ENCODE measurements at places on chromosomes 3 and 15. TPM values are rescaled to one million over a fixed set of nuclear protein-coding genes. Genes with fewer than 3 reads are reported as not detected.

DNA sequence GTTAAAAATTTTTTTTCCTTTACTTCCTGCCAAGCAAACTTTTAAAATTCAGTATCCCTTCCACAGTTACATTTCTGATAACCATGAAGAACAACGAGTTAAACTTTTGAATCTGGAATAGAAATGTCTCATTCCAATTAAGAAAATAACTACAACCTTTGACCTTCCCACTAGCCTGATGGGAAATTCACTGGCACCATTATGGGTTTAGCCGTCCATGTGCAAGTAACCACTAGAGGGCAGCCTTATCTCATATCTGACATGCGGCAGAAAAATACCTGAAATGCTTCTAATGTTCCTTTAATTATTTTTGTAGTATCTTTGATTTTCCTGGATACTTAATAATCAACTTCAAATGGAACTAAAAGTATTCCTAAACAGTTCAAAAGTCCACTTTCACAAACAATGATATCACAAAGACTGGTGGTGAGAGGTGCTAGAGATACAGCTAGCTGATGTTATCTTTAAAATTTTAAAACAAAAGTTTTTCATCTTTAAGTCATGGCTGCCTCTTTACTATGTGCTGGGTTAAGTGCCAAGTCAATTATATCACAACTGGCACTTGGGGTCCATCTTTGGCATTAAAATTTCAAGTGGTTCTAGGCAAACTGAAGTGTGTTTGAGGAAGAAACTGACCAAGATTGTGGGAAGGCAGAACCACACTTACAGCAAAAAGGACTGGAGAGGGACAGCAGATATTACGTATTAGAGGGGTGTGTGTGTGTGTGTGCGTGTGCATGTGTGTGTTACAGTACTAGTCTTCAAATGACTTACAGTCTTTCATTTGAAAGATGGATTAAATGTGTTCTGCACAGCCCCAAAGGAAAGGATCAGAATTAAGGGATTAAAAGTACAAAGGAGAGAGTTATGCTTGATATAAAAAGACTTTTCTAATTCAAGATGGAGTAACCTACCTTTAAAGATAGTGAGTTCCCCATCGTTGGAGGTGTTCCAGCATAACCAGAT, 107.1 kb upstream of the ICE2 start:
- DNase-seq: peak; percentile 69
- no peaks in the 10 kb centered on the region for H3K27me3 ChIP-seq

DNA sequence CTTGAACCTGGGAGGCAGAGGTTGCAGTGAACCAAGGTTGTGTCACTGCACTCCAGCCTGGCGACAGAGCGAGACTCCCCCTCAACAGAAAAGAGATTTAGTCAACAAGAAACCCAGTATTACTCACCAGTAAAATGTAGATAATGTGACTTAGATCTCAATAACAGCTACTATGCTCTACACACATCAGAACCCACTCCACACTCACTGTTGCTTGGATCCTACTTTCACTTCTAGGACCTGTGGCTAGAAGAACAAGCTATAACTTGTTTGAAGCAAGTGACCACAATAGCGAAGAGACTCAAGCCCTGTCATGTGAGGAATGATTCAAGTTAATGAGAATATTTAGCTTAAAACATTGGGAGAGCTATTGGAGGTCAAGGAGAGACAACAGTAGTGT, 100.7 kb downstream of the ANXA2 start:
- peaks cover 4% of the 10 kb centered on the region for H3K27me3 ChIP-seq
- no peaks in the 10 kb centered on the region for H3K36me3 ChIP-seq
- no peaks in the 10 kb centered on the region for H3K4me1 ChIP-seq
- H3K27ac ChIP-seq: no peak overlapping the region

- no peak overlapping the region for H3K4me3 ChIP-seq
- DNase-seq: no peak
- H3K4me1 ChIP-seq: peaks cover 18% of the 10 kb centered on the region
- H3K27me3 ChIP-seq: no peaks in the 10 kb centered on the region
- peaks cover under 1% of the 10 kb centered on the region for H3K36me3 ChIP-seq
Observed at GRCh38 chr3:188266562-188267274, 112.8 kb downstream of the LPP start.

- peaks cover 17% of the 10 kb centered on the region for H3K27me3 ChIP-seq
- DNase-seq: no peak
- H3K27ac ChIP-seq: no peak overlapping the region
- no peaks in the 10 kb centered on the region for H3K36me3 ChIP-seq
Observed at GRCh38 chr3:154356009-154356408, 31.7 kb upstream of the DHX36 start.

GRCh38 chr3:5080779-5081550, 41.1 kb upstream of the ARL8B start:
- no peak for DNase-seq
- no peaks in the 10 kb centered on the region for H3K4me1 ChIP-seq
- no peak overlapping the region for H3K4me3 ChIP-seq
- H3K27ac ChIP-seq: no peak overlapping the region

- no peaks in the 10 kb centered on the region for H3K27me3 ChIP-seq
- H3K36me3 ChIP-seq: no peaks in the 10 kb centered on the region
- no peaks in the 10 kb centered on the region for H3K4me1 ChIP-seq
- H3K27ac ChIP-seq: no peak overlapping the region
- no peak overlapping the region for H3K4me3 ChIP-seq
- DNase-seq: no peak
Observed at GRCh38 chr3:193737191-193737751, 144.3 kb downstream of the OPA1 start.

DNA sequence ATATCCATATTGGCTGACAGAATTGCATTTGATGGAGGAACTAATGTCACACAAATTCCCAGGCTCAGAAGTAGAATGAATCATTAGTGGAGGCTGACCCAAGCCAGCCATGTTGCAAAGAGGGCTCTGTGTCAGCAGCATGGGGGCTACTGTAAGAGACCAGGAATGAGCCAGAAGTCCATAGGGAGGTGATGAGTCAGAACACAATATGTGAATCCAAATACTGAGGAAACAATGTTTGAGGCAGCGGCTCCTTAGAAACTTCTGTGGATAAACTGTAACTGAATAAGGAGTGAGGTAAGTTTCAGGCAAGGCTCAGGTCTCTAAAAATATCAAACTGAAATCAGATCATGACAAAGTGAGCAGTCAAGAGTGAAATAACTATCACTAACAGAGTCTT, 170.7 kb downstream of the WDR72 start:
- no peak overlapping the region for H3K4me3 ChIP-seq
- no peaks in the 10 kb centered on the region for H3K4me1 ChIP-seq
- H3K36me3 ChIP-seq: no peaks in the 10 kb centered on the region
- no peak for DNase-seq
- no peak overlapping the region for H3K27ac ChIP-seq

GRCh38 chr15:46365572-46365971, 730.7 kb downstream of the SQOR start:
- no peak overlapping the region for H3K27ac ChIP-seq
- H3K36me3 ChIP-seq: no peaks in the 10 kb centered on the region
- no peaks in the 10 kb centered on the region for H3K4me1 ChIP-seq
- DNase-seq: no peak
- H3K4me3 ChIP-seq: no peak overlapping the region

GRCh38 chr3:157074981-157075380, 85.0 kb downstream of the CCNL1 start:
- H3K27ac ChIP-seq: no peak overlapping the region
- H3K27me3 ChIP-seq: no peaks in the 10 kb centered on the region
- no peak overlapping the region for H3K4me3 ChIP-seq
- DNase-seq: no peak
- no peaks in the 10 kb centered on the region for H3K36me3 ChIP-seq
- peaks cover 13% of the 10 kb centered on the region for H3K4me1 ChIP-seq

DNA sequence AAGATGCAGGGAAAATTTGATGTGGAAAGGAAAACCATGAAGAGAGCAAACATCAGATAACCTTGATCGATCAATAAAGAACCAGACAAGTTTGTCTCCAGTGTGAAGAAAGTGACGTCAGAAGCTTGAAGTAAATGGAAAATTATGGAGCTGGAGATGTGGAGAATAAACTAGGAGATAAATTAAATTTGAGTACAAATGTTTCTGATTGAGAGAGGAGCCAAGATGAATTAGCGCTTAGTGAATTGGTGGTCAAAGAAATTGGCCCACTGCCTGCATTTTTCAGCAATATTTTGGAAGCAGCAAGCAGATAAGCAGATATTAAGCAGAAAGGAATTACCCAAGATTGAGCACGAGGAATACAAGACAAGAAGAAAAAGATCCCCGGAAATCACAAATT, 567.3 kb upstream of the ZNF385D start:
- H3K27me3 ChIP-seq: no peaks in the 10 kb centered on the region
- H3K4me3 ChIP-seq: no peak overlapping the region

DNA sequence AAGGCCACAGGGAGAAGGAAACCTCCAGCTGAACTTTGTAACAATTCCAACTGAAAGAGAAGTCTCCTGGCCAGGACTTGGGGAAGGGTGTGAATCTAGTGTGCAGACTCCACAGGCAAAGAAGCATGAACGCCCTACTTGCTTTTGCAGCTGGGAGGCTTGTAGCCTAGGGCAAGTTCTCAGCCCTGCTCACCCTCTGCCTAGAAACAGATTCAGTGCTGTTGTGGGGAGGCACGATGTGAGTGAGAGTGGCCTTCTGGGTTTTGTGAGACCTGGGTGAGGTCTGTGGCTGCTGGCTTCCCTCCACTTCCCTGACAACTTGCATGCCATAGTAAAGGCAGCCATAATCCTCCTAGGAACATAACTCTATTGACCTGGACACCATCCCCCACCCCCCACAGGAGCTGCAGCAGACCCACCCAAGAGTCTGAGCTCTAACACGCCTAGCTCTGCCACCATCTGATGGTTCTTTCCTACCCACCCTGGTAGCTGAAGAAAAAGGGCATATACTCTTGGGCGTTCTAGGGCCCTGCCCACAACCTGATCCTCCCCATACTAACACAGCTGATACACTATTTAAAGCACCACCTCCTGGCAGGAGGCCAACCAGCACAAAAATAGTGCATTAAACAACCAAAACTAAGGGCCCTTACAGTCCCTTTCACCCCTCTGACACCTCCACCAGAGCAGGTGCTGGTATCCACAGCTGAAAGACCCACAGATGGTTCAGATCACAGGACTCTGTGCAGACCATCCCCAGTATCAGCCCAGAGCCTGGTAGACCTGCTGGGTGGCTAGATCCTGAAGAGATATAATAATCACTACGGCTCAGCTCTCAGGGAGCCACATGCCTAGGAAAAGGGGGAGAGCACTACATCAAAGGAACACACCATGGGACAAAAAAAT, 426.5 kb downstream of the IGSF11 start:
- no peak for DNase-seq
- H3K27ac ChIP-seq: no peak overlapping the region
- no peaks in the 10 kb centered on the region for H3K27me3 ChIP-seq
- H3K4me1 ChIP-seq: no peaks in the 10 kb centered on the region
- H3K4me3 ChIP-seq: no peak overlapping the region

- peaks cover 58% of the 10 kb centered on the region for H3K36me3 ChIP-seq
- peak overlapping the region; percentile 68 for H3K27ac ChIP-seq
- no peak overlapping the region for H3K4me3 ChIP-seq
- H3K4me1 ChIP-seq: peaks cover 35% of the 10 kb centered on the region
- DNase-seq: no peak
Observed at GRCh38 chr3:56667973-56668579, 15.0 kb downstream of the TASOR start.

- no peak overlapping the region for H3K4me3 ChIP-seq
- DNase-seq: no peak
- H3K36me3 ChIP-seq: no peaks in the 10 kb centered on the region
- no peaks in the 10 kb centered on the region for H3K4me1 ChIP-seq
- H3K27me3 ChIP-seq: no peaks in the 10 kb centered on the region
Observed at GRCh38 chr15:37038716-37039106, 61.6 kb downstream of the MEIS2 start.

Gene SERPINI1
- 2.3 TPM for total RNA-seq

Gene PRICKLE2
- total RNA-seq: not detected

Gene PPP1R14D
- not detected for total RNA-seq

Gene CFAP20DC
- total RNA-seq: 2.5 TPM

Gene ZNF660
- total RNA-seq: 0.10 TPM

Gene ISG20
- 68.2 TPM for total RNA-seq

Gene TNK2
- 59.9 TPM for total RNA-seq
